ENCODE measurements at places on chromosomes 4 and X.
A peak's percentile ranks its signal among the peaks of the same experiment; 100 is the strongest.

DNA sequence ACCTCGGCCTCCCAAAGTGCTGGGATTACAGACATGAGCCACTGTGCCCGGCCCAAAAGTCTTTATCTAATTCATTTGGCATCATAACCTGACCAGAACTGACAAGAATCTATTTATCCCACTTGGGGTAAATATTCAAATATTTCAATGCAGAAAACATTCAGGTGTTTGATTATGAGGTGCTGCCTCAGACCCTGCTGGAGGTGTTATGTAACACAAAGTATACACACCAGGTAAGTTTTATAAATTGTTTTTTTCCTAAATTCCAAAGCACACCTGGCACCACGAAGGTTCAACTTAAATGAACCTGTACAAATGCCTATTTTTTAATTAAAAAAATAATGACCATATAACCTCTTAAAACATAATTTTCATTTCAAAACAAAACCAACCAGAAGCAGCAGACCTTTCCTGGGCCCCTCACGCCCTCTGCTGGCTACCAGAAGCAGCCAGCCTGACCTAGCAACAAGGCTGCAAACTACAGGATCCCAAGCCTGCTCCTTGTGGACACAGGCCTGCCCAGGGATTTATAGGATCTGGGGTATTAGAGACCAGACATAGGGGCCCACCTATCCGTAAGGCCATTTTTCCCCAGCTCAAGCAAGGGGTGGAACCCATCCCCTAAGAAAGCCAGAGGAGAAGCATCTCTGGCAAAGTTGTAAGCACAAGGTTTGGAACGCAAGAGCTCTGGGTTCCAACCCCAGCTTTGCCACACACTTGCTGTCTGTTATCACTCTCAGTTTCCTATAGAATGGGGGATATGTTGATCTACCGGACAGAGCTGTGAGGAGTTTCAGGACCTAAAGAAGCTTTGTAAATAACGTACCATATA lies 11.7 kb downstream of the OTUD5 start:
- DNase-seq, result peak; percentile 67

DNA sequence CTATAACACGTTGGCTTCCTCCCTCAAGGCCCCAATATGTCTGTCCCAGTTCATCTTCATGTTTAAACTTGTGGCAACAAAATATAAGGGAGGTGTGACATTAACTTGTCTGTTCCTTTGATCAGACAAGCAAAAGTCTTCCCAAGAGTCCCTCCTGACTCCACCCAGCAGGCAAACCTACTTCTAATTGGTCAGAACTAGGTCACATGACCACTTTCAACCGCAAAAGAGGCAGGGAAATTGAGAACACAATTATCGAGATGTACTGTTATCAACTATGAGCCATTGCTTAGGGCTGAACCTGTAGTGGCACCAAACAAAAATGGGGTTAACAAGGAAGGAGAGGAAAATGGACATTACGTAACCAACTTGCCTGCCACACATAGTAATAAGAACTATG lies 246.8 kb upstream of the TET2 start:
- no peak for DNase-seq

DNA sequence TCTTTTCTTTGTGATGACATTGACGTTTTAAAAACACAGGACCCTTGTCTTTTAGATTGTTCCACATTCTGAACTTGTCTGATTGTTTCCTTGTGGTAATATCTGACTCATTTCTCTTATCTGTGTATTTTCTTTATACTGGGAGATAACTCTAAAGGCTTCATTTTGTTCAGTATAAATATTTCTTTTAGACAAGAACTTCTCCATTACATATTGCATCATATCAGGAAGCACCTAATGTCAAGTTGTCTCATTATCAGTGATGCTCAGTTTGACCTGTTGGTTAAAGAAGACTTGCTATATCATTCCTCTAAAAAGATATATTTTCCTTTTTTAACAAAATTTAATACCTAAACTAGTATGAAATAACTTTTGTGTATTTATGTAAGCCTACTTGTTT lies 152.3 kb upstream of the BMP3 start:
- no peak for DNase-seq

DNA sequence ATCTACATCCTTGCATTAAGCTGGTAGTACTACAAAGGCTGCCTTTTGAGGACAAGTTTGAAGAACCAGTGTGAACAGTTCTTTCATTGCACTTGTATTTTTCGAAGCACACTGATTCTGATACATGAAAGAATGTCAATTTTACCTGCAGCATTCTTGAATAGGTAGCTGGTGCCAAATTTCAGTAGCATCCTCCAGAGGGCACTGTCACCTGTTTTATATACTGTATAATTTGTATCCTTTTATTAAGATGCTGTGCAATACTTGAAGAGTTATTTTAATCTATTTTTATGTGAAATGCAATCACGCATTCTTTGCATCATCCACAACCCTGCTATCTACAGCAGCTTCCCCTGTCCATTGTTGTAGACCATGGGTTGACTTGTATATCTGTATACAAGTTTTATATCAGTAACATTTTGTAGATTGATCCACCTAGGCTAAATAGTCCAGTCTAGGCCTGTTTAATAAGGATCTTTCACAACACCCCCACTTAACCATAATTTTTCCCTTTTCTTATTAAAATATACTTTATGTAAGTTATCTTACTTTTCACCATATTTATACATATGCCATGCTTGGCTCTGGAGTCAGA lies 325.7 kb downstream of the PCDH7 start:
- DNase-seq, result no peak

DNA sequence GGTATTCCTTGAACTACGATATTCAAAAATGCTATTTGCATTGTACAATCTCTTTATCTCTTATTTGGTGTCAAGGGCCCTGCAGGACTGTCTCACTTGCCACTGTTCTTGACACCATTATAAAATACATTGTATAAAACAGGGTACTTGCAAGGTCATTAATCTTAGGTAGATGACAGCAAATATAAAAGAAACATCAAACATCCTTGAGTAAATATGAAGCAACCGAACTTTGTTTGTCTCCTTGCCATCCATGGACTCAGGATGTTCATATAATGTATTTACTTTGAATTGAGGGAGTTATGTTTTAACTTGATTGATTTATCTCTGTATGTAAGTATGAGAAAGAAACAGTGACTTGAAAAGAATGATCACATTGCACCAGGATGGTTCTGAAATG lies 87.3 kb downstream of the UGT2B4 start:
- DNase-seq, result no peak

- no peak for DNase-seq
These were observed 116.4 kb downstream of the PPA2 start for GRCh38 chr4:105357258-105357980.

DNA sequence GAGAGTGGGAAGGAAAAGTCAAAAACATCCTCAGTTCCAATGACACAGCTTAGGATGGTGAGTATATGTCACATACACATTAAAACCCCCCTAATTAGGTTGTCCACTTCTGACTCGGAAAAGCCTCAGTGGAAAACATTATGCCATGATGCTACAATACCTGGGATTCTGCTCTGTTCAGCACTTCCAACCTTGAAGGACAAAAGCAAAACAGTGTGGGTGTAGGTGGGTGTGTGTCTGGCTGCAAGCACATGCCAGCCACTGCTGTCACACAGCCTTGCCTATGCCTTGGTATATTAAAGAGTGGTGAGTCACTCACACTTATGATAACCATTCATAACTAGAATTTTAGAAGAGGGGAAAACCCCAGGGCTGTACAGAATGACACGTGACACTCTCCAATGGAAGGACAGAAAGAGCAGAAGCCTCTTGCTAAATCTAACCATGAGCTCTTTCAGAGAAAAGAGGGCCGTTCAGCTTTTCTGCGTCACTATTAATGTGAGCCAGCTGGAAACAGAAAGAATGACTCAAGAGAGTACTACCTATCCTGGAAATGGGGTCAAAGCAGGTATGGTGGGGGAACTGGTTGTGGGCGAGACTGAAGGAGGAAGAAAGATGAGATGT lies 159.6 kb downstream of the TET2 start:
- peak; percentile 31 for DNase-seq

GRCh38 chr4:28834120-28834519 lies 1886.0 kb upstream of the PCDH7 start:
- DNase-seq, result no peak

GRCh38 chr4:67871867-67872266 lies 11.9 kb downstream of the TMPRSS11D start:
- DNase-seq, result no peak

- no peak for DNase-seq
These were observed 48.0 kb upstream of the TMEM131L start for GRCh38 chr4:153418121-153418520.

GRCh38 chrX:40931921-40932320 lies 153.3 kb upstream of the USP9X start:
- DNase-seq, result no peak

- no peak for DNase-seq
These were observed 24.9 kb upstream of the DYNLT3 start for GRCh38 chrX:37872303-37872655.

DNA sequence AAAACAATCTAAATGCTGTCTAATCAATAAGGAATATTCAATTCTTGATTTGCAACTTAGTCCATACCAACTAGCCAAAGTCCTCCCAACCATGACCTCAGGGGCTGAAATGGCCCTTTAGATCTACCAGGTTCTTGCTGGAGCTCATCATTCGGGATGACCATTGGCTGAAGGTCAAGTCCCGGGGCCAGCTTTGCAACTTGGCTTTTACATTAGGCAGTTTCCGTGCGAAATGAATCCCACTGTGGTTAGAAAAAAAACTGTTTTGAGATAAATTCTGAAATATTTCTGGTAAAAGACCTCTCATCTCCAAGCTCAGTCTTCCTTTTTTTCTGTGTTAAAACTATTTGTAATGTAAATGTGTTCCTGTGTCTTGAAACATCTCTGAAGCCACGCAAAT lies 178.6 kb downstream of the TENM3 start:
- DNase-seq, result no peak

GRCh38 chr4:20288047-20288650 lies 36.4 kb downstream of the SLIT2 start:
- DNase-seq, result no peak

- DNase-seq, result no peak
These were observed 142.7 kb downstream of the NPNT start for GRCh38 chr4:106038012-106038411.

DNA sequence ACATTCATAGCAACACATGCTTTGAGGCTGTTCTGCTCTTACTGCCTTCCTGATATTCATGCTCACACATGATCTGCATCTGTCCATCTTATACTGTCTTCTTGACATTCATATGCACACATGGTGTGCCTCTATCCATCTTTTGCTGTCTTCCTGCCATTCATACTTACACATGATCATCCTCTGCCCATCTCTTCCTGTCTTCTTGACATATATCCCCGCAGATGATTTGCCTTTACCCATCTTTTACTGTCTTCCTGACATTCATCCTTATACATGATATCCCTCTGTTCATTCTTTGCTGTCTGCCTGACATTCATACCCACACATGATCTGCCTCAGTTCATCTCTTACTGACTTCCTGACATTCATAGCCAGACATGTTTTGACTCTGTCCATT lies 36.8 kb downstream of the SCML1 start:
- DNase-seq, result no peak
